ENCODE measurements at places on chromosomes 1 and 21. TPM values are rescaled to one million over a fixed set of nuclear protein-coding genes. Genes with fewer than 3 reads are reported as not detected.

The TOR1AIP1 gene
- 44.2 TPM for total RNA-seq

The PTP4A2 gene
- total RNA-seq = 234 TPM

The LRRIQ3 gene
- under 0.01 TPM for total RNA-seq

The CFAP126 gene
- not detected for total RNA-seq

The EXTL1 gene
- under 0.01 TPM for total RNA-seq

The PRDM16 gene
- total RNA-seq = not detected

The PPM1J gene
- total RNA-seq = 0.98 TPM

The SRP9 gene
- 281 TPM for total RNA-seq

The KCNK1 gene
- total RNA-seq = not detected

The FCRL6 gene
- total RNA-seq = not detected

The OR6N1 gene
- not detected for total RNA-seq

The FCGR3A gene
- total RNA-seq = not detected

The TPTE gene
- not detected for total RNA-seq

The LEPROT gene
- 63.0 TPM for total RNA-seq

The AMPD1 gene
- not detected for total RNA-seq

The CYP4A11 gene
- not detected for total RNA-seq

The SERPINC1 gene
- not detected for total RNA-seq

The CACNA1S gene
- not detected for total RNA-seq

The SLC9C2 gene
- total RNA-seq = not detected

The TMEM79 gene
- 1.9 TPM for total RNA-seq
